ENCODE measurements at places on chromosomes 3 and 15.

DNA sequence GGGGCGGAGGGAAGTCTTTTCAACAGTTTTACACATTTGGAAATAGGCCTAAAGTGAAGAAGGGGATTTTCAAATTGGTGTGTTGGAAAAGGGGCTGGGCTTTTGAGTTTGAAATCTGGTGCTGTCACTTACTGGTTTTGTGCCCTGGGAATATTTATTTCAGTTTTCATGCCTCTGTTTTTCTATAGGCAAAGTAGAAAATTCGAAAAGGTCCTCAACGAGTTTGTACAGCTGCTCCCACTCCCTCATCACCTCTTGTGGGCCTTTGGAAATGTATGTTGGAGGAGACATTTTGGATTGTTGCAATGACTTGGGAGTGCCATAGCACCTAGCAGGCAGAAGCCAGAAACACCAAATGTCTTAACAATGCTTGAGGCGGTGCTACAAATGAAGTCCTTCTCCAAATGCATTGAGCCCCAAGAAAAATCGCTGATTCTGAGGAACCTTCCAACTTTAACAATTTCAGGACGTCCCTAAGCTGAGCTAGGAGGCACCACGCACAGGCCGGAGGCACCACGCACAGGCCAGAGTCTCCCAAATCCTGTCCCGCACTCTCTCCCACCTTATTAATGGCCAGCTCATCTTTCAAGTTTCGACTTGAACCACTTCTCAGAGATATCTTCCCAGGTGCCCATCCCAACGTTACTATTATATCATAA is 639 bp upstream of the POLR2M start:
- no peak for DNase-seq

DNA sequence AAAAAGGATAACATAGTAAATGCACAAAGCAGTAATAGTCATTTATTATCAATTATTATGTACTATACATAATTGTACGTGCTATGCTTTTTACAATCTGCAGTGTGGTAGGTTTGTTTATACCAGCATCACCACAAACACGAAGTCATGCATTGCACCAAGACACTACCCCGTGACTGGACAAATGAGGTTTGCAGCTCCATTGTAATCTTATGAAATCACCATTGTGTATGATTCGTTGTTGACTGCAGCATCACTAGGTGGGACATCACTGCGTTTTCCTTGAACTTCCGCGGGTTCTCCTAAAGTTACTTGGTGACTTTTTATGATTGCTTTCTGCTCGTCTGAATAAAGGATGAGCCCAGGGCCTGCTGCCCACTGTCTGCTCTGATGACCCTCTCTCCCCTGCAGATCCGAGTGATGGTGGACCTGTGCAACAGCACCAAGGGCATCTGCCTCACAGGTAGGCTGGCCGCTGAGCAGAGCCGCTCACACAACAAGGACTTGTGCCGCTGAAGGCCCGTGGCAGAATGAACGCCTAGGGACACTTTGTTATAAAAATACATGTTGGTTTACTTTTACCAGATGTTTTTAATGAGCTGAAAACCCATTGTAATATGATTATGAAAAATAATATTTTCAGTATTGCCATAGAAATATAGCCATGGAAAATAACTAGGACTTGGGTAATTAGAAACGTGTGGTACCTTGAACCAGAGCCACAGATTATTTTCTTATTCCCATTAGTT is 35.8 kb downstream of the GLDN start:
- peak; percentile 81 for DNase-seq

DNA sequence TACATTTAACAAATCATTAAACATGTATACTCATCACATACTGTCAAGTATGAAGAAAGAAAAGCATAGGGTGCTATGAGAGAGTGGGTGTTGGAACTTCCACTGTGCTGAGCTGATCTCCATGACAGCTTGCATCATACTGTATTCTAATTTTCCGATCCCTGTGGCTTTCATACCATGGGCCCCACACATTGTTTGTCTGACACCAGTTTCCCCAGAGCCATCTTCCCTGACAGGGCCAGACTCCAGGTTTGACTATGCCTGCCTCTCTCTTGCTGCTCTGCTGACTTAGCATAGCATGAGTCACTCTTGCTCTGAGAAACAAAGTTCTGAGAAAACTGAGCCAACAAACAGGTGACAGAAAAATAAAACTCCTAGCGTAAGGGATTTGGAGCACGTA is 37.0 kb upstream of the CASR start:
- DNase-seq: no peak

DNA sequence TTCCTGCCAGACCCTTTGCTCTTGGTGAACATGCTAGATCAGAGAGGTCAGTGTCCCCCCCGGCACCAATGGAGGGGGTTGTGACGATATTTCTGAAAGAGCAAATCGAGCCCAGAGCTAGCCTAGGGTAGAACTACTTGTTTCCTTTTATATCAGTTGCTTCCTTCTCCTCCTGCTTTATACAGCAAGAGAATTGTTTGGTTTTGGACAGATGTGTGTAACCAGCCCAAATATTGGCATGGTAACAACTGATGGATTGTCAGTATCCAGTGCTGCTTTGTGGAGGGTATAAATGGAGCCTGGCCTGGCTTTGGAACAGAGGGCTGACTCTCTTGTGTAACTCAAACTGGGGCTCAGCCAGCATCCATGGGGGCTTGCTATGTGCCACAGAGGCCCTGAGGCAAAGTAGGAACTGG is 27.2 kb downstream of the SNX1 start:
- DNase-seq: no peak

DNA sequence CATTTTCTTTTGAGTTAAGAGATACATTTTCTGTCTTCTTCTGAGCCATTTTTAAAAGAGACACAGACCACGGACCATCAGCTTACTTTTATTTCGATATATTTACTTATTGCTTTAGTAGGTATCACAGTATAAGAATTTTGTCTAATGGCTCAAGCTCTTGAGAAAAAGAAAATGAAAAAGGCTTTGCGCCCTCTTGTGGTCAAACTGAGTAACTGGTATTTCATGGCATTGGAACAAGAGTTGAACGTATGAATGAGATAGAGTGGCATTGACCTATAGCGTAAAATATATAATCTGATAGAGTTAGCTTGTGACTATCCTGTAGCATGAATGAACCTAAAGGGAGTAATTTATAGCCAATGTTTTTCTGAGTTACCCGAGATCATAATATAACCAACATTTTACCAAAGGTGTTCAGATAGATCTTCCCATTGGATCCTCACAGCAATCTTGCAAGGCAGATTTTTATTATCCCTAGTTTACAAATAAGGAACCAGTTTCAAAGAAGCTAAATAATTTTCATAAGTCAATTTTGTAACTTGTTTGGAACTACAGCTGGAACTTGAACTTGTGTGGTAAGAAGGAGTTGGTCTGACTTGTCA is 154.6 kb downstream of the POLR2M start:
- peak; percentile 73 for DNase-seq

DNA sequence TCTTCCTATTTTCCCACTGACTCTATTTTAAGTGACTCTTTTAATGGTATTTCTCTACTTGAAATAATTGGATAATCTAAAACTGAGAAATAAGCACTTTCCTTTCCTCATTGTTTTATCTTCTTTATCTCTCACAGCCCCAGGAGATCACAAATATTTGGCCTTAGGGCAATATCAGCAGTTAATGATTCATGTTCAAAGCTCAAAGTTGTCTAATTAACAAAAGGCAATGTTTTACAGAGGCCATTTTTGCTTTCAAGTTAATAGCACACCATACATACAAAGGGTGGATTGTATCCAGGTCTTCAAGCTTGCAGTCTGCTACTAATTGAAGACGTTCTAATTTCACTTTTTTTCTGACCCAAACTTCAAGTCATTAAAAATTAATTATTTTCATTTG is 120.1 kb downstream of the LRRN1 start:
- DNase-seq: no peak

DNA sequence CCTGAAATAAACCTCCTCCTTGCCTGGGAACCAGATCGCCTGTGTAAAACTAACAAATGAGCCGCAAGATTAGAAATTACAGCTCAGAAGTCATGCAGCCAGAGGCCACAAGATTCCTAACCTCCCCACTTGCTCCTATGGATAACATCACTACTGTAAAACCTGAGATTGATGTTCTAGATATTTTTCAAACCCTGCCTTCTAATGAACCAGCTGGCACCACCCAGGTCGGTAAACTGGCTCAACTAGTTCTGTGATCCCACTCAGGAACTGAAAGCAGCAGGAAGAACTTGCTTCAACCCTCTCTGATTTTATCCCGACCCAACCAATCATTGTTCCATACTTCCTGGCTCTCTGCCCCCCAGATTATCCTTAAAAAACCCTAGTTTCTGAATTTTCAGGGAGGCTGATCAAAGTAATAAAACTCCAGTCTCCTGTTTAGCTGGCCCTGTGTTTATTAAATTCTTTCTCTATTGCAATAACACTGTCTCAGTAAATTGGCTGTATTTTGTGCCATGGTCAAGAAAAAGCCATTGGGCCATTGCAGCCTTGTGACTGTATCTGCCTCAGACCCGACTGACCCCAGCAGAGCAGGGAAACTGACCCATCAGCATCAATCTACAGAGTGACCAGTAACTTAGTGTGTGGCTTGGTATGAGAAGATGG is 98.9 kb downstream of the RPLP1 start:
- DNase-seq: no peak

DNA sequence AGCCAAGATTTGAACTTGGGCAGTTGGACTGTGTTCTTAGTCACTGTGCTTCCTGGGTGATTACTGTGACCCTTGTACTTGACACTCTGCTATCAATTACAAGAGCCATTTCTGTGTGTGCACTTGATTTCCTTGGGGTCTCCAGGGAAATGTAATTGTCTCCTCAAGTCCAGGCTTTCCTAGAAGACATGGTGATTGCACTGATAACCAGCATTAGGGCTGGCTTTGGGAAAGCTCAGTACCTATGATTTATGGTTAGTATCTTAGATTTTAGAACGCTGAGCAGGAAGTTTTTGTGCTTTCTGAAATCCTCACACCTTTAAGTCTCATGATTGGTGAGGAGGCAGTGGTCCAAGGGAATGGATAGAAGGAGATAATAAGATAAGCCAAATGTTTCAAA is 1.6 kb upstream of the CLDN11 start:
- no peak for DNase-seq

DNA sequence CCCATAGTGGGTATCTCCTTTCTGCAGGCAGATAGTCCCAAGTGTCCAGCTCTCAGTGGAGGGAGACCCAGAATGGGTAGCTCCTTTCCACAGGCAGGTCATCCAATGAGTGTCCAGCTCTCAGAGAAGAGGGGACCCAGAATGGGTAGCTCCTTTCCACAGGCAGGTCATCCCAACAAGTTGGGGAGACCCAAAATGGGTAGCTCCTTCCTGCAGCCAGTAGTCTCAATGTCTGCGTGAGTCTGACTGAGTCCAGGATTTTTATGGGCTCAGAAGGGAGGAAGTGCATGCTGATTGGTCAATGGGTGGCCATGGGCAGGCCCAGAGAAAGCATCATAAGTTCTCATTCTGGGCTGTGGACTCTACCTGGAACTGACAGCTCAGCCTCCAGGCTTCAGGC is 150.7 kb upstream of the P2RY1 start:
- DNase-seq: no peak

GRCh38 chr3:125359700-125360099 is 15.4 kb downstream of the ZNF148 start:
- DNase-seq: no peak

DNA sequence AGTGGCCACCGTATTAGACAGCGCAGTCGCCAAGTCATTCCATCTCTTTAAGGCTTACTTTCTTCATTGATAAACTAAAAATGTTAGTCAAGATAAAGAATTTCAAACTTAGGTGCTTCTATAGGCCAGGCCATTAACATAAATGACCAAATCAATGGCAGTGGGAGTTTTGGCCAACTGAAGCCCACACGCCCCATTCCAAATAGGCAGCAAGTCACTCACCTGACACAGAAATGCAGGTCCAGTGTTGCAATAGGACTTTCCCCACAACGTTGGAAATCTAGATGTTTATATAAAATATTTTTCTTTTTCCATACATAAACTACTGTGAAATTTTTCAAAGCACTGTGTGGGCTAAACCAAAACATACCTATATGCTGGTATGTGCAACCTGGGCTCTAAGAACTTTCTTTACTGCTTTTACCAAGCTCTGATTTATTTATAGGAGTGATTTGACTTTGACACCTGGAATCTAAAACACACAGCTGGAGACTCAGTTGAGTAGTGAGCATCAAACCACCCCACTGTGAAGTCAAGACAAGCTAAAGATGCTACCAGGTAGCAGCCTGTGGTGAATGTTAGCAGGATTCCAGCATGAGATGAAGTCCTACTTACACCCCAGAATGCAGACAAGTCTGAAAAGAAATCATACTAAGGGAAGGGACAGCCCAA is 15.1 kb downstream of the GOLIM4 start:
- no peak for DNase-seq

DNA sequence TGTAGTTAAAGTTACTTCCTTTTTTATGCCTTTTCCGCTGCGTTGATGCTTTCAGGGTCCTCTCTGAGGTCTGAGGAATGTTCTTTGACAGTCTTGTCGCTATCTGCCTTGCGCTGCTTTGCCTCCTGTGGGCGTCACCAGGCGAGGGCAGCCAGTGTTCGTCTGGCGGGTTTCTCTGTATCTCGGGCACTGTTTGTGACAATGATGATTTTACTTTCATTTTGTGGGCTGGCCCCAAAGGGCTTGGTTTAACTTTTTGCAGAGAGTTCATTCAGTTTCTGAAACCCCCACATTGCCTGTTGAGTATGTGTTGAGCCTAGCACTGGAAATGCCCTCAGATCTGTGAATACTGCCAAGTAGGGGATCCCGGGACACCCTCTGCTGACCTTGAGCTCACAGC is 24.6 kb upstream of the SACM1L start:
- DNase-seq: no peak

- no peak for DNase-seq
These were observed 26.0 kb downstream of the NEO1 start for GRCh38 chr15:73078291-73078690.

DNA sequence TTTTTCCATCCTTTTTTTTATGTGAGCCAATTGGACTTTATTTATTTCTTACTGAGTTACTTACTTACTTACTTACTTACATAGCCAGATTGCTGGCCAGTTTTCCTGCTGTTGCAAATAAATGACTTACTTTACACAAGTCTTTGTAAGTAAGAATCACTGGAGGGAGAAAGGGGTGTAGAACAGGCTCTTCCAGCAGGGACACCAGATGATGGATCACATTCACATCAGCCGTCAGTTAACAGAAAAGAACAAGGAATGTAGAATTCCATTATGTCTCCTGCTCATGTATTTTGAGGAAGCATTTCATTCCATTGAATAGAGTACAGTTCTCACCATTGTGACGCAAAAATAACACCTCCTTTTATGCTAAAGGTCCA is 188.6 kb downstream of the FNDC3B start:
- DNase-seq: no peak

DNA sequence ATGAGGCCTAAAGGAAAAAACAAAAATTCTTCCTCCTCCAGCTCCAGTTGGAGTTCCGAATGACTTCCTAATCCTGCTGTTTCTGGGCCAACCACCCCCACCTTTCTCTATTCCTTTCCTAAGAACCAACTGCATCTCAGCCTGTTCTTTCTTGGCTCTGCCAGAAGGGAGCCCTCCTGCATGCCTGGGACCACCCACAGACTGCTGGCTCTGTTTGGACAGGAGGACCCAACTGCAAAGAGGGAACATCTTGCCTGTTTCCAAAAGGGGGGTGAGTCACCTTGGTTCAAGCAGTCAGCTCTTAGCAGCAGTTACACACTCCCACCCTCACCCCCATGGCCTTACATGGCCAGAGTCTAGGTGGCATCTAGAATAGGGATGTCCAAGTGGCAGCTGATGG is 116.0 kb upstream of the PRICKLE2 start:
- DNase-seq: no peak

All from EH (cell line).